Aorta (tissue), 5 donors: ENCODE measurements at places on chromosomes 5 and 9.

DNA sequence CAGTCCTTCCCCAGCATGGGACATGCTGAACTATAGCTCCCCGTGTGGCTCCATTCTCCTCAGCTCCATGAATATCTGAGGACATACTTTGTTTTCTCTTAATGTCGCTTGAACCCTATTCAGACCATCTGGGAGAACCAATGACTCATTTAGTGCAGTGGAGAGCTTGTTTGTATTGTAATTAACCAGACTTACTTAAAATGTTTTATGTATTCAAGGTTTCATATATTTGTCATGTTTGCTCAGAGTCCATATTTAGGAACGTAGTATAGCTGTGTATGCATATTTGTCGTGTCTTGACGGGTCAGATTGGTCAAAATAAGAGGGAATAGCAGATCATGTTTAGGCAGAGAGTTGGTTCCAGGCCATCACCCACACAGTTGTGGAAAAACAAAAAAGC, 150.1 kb upstream of the NTRK2 start:
- DNase-seq, result no peak

DNA sequence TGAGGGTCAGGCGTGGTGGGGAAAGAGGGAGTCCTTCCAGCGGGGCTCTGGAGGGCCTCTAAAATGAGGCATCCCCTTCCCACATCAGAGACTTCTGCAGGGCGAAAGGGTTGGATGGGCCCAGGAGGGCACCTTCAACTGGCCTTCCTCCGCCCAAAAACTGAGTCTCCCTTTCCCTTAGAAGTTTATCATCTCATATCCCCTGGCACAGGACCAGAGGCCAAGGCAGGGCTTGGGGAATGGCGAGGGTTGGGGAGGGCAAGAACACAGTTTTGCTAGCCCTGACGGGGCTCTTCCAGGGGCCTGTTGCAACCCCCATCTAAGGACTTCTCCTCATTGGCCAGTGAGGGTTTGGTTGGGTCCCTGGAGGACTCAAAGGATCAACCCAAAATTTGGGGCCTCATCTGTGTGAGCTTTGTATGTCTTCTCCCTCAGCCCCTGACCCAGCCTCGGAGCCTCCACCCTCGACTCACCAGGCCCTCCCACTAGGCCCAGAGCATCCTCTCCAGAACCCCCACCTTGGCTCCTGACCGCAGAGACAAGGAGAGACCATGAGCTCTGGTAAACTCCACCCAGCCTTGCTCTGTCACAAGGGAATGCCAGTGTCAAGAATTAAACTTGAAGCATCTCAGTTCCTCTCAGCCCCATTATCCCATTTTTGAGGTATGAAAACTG, 24.1 kb downstream of the AQP7 start:
- DNase-seq, result peak; percentile 55

DNA sequence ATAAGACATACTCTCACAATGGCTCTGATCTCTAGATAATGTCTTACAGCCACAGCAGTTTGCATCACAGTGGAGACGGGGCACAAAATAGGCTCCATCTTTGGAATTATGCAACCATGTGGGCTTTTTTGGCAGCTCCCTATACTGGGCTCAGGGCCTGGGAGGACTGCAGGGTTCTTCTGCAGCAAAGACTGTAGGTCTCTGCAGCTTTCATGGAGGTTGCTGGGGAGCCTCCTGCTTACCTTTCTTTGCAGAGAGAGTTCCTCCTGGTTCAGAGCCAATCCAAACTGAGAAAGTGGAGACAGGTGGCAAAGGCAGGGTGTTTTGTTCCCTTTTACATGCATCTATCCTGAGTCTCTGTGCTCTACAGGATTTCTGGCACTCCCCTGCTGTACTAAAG, 558.0 kb downstream of the TLR4 start:
- DNase-seq, result no peak

DNA sequence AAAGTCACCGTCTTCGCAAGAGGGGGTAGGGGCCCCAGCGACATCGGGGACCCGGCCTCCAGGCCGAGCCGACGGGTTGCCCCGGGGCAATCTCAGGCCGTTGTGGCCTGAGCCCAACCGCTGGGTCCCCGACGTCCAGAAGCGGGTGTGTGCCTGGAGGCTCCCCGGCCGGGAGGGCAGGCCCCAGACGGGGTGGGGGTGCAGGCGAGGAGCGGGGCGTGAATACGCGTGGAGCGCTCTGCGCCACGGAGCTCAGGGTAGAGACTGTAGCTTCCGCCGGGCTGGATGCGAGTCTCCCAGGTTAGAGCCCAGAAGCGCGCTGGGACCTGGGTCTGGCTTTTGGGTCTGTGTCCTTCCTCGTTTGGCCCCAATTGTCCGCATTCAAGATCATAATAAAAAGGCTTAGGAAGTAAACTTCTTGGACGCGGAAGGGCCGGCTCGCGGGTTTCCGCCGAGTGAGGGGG, 3.5 kb downstream of the BARX1 start:
- DNase-seq, result no peak

- DNase-seq, result no peak
These were observed 34.5 kb downstream of the ECPAS start for GRCh38 chr9:111449705-111450104.

- no peak for DNase-seq
These were observed 3.3 kb upstream of the TTC39B start for GRCh38 chr9:15310107-15310850.

- no peak for DNase-seq
These were observed 84.8 kb downstream of the ADAMTS2 start for GRCh38 chr5:179260324-179261070.

DNA sequence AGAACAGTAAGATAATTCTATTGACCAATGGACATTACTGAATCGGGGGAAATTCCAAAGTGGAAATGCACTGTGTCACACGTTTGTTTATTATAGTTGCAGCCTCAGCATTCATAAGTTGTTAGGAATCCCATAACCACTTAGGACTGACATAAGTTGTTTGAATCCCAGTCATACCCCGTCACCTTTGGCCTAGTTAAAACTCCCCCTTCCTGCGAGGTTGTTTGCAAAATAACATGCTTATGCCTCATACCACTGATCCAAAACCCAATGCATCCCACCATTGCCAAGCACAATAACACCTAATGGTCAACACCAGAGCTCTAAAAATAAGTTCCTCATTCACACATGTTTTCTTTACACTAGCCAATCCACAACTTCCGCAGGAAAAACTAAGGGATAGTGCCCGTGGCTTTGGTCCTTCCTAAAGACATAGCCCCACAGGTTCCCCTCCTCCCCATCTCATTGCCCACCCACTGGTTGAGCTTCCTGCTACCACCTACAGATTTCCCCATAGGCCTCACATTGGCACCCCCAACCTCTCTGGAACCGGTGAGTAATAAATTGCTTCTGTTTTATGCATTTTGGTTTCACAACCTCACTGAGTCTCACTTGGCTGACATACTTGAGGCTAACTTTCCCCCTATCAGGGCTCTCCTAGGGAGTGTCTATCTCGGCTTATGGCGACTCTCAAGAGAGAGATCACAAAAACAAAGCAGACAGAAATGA, 42.3 kb upstream of the MUSK start:
- no peak for DNase-seq

GRCh38 chr5:173452119-173452905, 124.1 kb upstream of the STC2 start:
- DNase-seq, result no peak

GRCh38 chr5:127014573-127014972, 15.8 kb downstream of the MARCHF3 start:
- DNase-seq, result no peak

GRCh38 chr5:141149812-141150211, at the start of gene PCDHB6:
TSS of gene PCDHB6 (plus strand) at chr5:141150057. CDS start at chr5:141150258, 201 bp downstream.
- DNase-seq, result no peak

DNA sequence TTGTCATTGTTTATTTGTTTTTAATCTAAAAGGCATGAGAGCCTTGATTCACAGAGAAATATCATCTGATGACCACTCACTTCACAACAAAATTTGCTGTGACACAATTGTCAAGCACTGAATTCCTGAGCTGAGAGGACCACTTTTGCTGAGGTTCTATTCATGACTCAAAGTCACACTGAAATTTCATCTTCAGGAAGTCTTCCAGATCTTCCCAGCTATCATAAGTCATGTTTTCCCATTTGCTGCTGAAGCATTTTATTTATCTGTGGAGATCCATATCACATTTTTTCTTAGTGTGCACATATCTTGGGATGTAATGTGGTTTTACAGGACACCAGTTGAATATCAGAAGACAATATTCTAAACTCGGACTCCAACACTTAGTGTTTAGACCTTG, 255.1 kb upstream of the TRIM32 start:
- no peak for DNase-seq

DNA sequence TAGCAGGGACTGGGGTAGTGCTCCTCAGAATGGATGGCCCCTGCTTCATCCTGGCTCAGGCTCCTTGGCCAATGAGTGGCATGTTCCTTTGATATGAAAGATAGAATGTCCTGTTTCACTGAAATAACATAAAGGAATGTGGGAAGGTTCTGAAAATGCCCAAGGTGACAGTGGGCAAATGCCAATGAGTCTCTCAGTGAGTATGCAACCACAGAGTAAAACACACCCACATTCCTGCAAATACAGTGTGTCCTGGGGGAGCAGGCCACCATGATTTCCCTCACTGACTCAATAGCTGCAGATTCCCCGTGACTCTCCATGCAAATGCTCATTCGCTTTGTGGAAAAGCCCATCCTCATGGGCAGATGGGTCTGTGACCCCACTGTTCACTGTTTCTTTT, 36.4 kb downstream of the ZNF366 start:
- no peak for DNase-seq

DNA sequence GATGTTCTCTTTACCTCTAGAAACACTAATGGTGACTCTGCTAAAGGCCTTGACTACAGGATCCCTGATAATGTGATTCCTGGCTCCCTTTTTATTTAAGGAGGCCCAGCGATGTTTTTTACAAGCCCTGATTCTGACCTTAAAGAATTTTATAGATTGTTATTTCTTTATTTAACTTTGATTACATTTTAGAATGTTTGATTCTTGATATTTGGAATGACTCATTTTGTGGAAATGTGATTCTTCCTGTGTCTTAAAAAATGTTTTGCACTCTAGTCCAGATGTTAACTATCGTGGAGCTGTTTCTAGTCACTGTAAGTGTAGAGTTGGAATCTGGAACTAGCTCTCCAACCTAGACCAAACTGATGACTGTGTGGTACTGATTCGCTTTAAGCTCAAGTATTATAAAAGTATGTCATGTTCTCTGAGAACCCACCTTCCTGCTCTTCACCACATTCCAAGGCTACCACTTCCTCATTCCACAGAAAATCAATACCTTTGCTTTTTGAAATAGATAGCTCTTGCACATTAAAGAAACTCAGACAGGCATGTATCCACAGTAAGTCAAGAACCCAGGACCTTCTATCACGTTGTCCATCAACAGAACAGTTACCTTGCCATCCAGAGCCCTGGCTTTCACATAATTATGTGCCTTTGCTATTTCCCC, 65.2 kb downstream of the JMY start:
- no peak for DNase-seq
